ENCODE measurements at places on chromosomes 1 and 21.

DNA sequence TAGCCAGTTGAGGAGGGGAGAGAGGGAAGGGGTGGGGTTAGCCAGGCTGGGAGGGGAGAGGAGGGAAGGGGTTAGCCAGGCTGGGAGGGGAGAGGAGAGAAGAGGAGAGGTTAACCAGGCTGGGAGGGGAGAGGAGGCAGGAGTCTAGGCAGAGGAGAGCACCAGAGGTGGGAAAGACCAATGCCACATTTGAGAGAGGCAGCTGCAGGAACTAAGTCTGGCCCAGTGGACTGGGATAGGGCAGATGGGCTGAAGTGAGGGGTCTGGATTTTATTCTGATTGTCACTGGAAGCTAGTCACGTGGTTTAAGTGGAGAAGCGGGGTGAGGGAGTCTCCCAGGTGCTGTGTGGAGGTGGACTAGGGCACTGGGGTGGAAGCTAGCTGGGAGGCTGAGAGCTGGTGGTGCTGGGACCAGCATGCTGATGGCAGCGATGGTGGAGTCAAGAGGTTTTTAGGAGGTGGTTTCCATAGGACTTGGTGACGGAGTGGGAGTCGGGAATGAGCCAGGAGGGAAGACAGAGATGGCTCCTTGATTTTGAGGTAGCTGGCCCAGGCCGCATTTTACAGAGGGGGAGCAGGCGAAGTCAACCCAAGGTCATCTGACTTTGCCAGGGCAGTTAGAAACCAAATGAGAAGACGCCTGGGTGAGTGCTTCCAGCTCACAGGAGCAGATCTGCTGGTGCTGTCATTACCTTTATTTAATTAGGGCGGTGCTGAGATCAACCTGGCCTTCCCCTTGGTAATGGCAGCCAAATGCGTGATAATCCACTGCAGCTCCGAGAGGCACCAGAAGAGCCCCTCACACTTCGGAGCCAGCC is 42.8 kb downstream of the DISP3 start:
- DNase-seq = no peak

DNA sequence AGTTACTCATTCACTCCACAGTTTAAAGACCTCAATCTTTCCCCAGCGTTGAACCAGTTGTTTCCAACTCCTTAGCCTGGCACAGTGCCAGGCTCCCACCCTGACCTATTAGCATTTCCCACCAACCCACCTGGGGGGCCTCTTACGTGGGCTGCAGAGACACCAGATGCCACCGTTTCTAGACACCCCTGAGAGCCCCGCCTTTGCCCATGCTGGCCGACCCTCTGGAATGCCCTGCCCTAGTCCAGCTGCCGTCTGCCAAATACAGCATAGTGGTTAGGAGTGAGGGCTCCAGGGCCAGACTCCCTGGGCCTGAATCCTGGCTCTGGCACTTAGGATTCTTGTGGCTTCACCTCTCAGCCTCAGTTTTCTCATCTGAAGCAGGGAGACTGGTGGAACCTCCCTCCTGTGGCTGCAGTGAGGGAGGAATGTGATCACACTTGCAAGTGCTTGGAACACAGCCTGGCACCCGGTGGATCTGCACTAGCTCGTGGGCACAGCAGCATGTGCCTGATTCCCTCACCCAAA is 65.2 kb downstream of the TMCO4 start:
- DNase-seq = no peak

GRCh38 chr1:197544130-197544529 is 231.2 kb downstream of the DENND1B start:
- DNase-seq = no peak

- no peak for DNase-seq
Measured at GRCh38 chr1:196423612-196424011, 184.6 kb downstream of the KCNT2 start.
